ENCODE measurements at places on chromosomes 5 and 9.

DNA sequence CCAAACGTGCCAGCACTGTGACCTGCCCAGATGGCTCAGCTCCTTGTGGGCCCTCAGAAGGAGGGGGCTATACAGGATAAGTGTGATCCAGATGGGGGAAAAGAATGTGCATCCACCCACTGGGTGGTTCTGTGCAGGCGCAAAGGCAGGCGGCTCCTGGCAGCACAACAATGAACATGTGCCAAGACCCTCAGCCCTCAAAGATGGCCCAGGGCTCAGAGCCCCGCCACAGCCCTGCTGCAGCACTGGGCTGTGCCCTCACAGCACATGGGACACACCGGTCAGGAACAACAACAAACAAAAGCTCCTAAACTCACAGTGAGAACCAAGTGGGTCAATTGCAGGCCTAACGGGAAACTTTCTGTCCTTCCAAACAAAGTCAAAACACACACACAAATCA, 4.7 kb downstream of the SEMA4D start:
- no peak for DNase-seq

- DNase-seq = peak; percentile 28
Observed at GRCh38 chr5:112174959-112175594, 244.0 kb downstream of the EPB41L4A start.

DNA sequence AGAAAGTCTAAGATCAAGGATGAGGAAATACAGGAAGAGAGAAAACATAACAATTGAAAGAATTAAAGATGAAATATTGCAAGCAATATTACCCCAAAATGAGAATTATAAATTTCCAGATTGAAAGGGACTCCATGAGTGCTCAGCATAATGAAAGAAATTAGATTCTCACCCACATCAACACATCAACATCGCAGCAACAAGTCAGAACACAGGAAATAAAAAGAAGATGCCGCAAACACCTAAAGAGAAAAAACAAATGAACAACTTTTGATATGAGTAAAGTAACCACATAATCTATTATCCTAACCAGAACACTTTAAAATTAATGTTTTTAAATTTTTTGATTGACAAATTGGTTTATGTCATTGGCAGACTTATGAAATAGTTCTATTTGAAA, 318.3 kb upstream of the PTGER4 start:
- DNase-seq = no peak

GRCh38 chr5:171868236-171868635, 82.6 kb downstream of the SMIM23 start:
- DNase-seq = no peak

GRCh38 chr9:106677830-106678229, 185.1 kb upstream of the ZNF462 start:
- no peak for DNase-seq

DNA sequence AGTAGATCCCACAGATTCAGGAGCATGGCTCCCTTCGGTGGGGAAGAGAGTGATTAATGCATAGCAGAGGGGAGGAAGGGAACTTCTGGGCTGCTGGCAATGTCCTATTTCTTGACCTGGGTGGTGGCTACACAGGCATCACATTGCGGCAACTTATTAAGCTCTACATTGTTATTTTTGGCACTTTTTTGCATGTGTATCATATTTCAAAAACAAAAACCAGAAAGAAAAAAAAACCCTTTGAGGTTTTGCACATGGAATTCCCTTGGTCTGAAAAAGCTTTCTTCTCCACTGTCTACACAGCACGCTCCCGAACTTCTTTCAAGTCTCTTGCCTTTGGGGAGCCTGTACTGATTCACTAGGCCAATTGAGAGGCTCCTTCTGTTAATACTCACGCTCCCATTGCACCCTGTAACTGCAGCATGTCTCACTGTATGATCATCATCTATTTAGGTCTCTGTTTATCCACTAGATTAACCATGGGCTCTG, 25.1 kb downstream of the CEMIP2 start:
- DNase-seq = no peak

DNA sequence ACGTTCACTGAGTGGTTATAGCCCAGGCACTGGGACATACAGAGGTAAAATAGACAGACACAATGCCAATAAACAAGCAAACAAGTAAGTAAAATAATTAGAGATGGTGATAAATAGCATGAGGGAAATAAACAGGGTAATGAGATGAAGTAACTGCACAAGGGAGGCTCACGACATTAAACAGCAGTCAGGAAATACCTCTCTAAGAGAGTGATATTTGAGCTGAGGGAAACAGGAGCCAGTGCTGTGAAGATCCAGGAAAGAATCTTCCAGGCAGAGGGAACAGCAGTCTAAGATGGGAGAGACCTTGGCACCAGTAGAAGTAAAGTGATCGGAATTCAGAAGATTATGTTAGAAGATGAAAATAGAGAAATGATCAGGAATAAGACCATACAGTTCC, 279.4 kb downstream of the HINT1 start:
- DNase-seq = no peak

GRCh38 chr5:74402553-74402952, 238.0 kb downstream of the ENC1 start:
- DNase-seq = no peak

DNA sequence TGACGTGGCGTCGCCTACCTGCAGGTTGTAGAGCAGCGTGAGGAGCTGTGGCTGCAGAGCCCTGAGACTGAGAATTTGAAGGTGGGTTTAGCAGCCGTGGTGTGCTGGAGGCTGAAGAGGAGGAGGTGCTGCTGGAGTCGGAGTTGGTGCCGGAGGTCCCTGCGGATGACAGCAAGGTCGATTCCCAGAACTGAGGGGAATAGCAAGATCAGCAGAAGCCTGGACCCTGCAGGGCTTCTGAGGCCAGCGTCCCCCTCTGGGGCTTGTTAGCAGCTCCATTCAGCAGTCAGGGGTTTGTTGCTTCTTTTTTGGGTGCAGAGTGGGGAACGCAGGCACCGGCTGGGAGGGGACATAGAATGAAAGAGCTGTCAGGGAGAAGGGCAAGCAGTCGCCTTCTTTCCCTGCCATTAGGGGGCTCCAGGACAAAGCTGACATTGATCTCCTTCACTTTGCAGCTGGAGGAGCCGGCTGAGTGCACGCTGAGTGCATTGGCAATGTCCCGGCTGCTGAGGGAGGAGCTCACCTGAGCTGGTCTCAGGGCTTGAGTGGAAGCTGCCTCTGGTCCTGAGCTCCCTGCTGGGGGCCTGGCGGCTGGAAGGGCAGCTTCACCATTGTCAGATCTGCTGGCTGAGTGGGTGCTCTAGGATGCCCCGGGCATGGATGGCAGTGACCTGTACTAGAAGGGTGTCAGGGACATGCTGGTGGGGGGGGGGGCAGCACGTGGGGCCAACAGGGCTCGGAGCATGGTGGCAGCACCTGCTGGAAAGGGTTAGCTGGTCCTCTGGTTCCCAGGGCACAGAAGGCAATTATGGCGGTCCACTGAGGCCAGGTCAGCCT, 20.8 kb downstream of the OBP2B start:
- no peak for DNase-seq

DNA sequence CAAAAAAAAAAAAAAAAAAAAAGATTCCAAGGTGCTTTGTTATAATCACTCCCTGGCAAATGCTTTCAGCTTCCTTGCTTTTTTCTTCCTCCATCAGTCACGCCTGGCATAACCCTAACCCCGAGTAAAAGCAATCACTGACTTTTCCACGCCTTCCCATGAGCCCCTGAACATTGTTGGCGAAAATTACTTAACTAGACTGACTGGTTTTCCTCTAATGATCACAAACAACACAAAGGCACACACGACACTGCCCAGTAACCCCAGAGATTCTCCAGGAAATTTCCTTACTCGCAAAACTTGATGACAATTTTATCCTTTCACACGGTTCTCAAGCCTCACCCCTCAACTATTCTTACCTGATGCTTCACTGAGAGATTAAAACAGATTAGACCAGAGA, 11.4 kb upstream of the PTGR1 start:
- no peak for DNase-seq

DNA sequence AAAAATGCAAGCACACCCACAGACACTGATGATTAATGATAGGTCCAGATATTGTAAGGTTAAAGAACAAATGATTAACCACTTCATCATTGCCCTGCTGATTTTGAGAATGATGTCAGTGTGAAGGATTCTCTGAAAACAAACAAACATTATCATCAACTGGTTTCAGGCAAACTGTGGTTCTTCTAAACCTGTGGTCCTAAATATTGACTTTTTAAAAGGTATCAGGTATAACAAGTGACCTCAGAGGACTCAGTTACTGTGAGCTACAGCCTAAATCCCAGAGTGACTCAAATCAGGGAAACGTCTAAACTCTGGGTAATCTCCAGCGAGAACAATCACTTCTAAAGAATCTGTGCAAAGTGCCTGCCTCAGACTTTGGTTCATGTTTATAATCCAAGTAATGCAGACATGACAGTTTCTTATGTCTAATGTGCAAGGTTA, 172.3 kb upstream of the CDH6 start:
- DNase-seq = no peak

- no peak for DNase-seq
Observed at GRCh38 chr5:151679421-151680155, 7.1 kb downstream of the SPARC start.

GRCh38 chr5:4098226-4098625, 502.6 kb downstream of the IRX1 start:
- DNase-seq = no peak

- DNase-seq = no peak
Observed at GRCh38 chr5:154721481-154722058, 33.6 kb upstream of the LARP1 start.

DNA sequence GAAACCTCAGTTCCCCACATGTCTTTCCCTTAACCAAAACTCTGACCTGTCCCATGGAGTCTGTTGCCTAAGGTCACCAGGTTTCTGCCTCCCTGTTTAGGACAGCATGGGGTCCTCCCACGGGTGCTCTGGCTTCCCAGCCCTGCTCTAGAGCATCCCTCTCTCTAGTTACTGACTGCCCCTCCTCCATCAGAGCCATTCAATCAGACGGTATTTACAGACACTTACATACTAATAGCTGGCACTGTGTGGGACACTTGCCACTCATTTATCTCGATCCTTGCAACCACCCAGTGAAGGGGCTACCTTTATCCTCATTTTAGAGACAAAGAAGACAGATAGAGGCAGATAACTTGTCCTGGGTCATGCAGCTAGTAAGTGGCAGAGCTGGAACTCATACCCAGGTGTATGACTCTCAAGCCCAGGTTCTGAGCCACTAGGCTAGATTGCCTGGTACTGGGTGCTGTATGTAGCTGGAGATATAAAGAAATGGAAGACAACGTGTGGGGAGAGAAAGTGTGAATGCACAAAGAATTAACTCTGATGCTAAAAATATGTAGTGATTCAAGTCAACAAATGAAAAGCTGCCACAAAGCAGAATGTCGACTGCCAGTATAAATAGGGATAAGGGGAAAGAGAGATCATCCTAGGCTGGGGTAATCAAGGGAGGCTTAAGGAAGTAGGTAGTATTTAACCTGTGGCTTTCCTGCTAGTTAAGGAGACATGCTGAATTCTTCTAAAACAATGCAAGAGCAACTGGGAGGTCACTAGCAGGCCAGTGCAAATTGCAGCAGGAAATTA, 52.5 kb upstream of the PDE8B start:
- no peak for DNase-seq

- no peak for DNase-seq
Observed at GRCh38 chr5:126741361-126741760, 35.6 kb upstream of the LMNB1 start.

DNA sequence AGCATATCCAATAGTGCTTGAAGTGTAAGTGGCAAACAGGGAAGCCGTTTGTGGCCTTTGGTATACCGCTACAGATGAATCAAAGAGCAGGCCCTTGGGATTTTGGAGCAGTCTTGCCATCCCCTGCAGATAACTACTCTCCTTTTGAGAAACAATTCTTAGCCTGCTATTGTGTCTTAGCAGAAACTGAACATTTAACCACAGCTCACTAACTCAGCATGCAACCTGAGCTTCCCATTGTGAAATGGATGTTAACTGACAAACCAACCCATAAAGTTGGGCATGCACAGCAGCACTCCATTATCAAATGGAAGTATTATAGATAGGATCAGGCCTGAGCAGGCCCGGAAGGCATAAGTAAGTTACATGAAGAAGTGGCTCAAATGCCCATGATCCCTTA, 315.3 kb upstream of the PTGER4 start:
- DNase-seq = no peak

DNA sequence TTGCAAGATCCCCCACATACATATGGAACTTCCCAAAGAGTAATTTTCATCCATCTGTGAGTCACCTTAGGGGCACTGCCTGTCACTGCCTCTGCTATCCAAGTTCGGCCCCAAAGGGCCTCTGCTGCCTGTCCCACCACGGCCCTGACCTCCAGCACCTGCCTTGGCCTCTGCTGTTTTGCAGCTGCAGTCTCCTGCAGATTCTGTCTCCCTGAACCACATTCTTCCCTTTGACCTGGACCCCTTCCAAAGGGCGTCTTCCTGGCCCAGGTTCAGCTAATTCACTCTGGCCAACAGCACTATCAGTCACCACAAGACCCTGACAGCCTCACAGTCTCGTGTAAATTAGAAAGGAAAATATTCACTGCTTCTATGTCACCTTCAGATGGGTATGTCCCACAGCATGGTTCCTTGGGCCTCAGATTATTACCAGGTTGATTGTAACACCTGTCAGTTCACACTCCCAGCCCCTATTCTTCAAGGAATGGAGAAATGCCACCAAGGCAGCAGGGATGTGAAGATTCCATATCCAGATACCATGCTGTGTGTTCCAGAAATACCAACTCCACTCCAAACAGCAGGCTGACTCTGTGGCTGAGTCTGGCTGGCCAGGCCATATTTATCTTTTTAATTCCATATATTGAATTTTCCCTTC, 479.3 kb downstream of the ARHGEF28 start:
- no peak for DNase-seq

DNA sequence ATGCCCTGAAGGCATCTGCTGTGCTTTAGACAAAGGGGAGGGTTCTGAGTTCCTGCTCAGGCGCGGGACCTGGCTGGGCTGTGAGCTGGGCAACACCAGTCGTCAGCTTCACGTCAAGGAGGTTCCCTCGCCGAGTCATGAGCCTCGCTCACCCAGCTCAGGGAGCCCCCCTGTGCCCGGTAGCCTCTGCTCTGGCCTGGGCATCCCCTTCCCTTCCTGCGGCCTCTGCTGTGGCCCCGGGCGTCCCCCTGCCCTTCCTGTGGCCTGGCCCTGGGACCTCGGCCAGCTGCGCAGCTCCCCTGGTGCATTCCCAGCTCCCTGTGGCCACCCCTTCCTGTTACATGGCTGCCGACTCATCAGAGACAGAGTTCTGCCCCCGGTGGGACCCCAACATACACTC, 29.8 kb downstream of the TERT start:
- no peak for DNase-seq

GRCh38 chr5:72459913-72460312, 47.3 kb downstream of the ZNF366 start:
- no peak for DNase-seq

GRCh38 chr5:172733131-172733973, 37.6 kb downstream of the DUSP1 start:
- no peak for DNase-seq

- no peak for DNase-seq
Observed at GRCh38 chr9:79481846-79482477, 89.8 kb upstream of the TLE4 start.

GRCh38 chr5:75510417-75510835, 1.0 kb downstream of the CERT1 start:
- no peak for DNase-seq

- DNase-seq = peak; percentile 24
Observed at GRCh38 chr5:78509884-78510769, 138.4 kb downstream of the LHFPL2 start.
